Hematopoietic multipotent progenitor cell treated with erythropoietin and hydrocortisone succinate and interleukin-3 and kit ligand, for 4 days (in vitro differentiated cells): ENCODE measurements at places on chromosomes 1 and 21.

DNA sequence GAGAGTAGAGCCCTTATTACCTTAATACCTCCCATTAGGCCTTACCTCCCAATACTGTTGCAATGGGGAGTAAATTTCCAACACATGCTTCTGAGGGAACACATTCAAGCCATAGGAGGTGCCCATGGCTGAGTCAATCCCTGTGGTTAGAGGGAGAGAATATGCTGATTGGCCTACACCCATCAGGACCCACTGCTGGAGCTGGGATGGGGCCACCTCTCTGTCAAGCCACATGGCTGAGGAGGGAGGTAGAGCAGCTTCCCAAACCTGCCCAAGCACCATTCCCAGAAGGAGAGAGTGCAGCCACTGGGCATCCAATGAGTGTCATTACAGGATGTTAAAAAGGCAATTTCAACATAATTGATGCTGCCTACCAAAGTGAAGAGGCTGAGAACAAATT, 228.1 kb downstream of the C1orf94 start:
- DNase-seq = no peak

GRCh38 chr1:16461681-16462080, 21.2 kb downstream of the NECAP2 start:
- no peak for DNase-seq

DNA sequence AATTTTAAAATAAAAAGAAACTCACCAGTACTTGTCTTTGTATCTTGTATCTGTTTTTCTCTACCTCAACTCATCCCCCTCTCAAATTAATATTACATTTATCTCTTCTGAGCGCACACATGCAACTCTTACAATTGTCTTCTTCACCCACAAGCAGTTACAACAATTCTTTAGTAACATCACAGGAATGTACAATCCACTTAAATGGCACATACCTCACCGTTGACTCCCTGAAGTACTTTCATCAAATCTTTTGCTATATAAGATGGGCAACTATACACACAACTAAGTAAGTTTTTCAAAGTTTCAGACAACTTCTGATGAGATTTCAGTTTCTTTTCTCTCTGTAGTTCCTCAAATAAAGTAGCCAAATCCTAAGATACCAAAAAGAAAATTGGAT, 28.3 kb downstream of the HEATR1 start:
- DNase-seq = no peak

DNA sequence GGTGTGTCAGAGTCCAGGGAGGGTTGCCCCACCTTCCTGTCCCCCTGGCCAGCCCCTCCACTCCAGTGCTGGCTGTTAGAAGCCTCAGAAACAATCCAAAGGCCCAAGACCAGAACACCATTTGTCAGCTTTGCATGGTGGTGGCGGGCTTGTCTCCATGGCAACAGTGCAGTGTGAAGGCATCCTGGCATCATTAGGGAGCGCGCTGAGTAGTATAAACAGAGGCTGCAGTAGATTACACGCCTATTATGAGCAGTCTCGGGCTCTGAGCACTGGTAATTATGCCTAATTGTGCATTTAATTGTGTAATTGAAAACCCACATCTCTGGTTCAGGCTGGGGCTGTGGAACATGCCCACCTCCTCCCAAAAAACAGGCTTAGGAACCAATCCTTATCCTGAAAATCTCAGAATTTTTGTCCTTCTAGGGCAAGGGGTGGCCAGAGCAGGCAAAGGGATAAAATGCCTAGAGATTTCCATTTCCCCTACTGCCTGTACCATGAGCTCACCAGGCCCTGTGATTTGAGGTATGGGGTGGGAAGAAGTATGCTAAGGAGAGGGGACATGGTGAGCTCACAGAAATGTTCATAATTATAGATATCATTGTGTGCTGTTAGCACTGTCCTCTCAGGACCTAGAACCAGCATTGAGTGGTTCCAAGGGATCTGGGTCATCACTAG, 11.7 kb downstream of the NKAIN1 start:
- no peak for DNase-seq

DNA sequence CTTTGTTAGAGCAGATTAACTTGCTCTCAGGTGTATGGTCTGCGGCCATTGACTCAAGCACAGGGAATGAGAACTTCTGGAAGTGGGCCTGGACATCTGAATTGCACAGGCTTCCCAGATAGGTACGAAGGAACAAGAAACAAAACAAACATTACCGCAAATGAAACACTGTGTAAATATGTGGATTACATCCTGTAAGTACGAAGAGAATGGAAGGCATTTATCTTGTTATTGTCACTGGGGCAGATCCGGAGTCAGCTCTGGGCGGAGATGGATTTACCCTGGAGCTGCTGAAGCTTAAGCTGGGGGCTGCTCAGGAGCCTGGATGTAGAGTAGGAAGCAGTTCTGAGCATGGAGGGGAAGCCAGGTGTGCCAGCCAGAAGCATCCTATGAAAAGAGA, 6.8 kb downstream of the HES2 start:
- DNase-seq = no peak
